ENCODE measurements at places on chromosomes 2 and 18.

DNA sequence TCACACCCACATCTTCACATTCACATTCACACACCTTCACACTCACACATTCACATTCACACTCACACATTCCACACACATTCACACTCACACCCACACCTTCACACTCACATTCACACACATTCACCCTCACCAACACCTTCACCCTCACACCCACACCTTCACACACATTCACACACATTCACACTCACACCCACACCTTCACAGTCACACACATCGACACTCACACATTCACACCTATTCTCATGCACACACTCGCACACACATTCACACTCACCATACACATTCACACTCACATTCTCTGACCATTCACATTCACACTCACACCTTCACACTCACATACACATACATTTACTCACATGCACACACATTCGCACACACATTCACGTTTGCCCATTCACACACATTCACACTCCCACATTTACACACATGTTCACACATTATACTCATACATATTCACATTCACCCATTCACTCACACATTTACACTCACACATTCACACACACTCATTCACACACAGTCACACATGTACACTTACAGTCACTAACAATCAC is 62.7 kb downstream of the BIN1 start:
- no peak overlapping the region for H3K27ac ChIP-seq
- peaks cover 9% of the 10 kb centered on the region for H3K4me1 ChIP-seq
- H3K27me3 ChIP-seq: no peaks in the 10 kb centered on the region
- no peak overlapping the region for H3K4me3 ChIP-seq

GRCh38 chr2:134777593-134777992 is 58.8 kb upstream of the TMEM163 start:
- no peaks in the 10 kb centered on the region for H3K27me3 ChIP-seq
- H3K27ac ChIP-seq: no peak overlapping the region
- H3K4me3 ChIP-seq: no peak overlapping the region
- no peaks in the 10 kb centered on the region for H3K4me1 ChIP-seq
- H3K36me3 ChIP-seq: no peaks in the 10 kb centered on the region

DNA sequence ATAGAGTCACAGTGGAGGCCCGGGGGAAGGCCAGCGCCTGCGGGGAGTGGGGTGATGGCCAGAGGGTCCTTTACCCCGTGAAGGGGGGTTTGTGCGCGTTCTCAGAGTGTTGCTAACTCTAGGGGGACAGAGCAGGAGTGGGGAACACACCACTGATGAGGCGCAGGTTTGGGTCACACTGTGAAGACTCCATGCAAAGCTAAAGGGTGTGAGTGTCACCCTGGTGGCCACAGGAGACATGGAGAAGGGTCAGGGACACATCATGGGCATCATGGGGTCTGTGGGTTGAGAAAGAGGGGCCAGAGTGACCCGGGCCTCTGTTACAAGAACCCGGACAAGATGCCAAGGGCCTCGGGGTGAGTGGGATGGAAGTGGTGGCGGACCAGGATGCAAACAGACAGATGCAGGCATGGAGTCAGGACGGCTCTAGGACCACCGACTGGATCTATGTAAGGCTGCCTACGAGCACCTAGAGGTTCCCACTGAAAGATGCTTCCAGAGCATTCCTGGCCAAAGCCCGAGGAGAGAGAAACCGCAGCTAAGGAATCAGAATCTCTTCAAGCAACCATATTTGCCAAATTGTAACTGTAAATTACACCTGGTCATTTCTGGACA is 84.3 kb downstream of the PXDN start:
- no peaks in the 10 kb centered on the region for H3K27me3 ChIP-seq
- H3K36me3 ChIP-seq: no peaks in the 10 kb centered on the region
- H3K4me1 ChIP-seq: peaks cover under 1% of the 10 kb centered on the region
- no peak overlapping the region for H3K27ac ChIP-seq
- H3K4me3 ChIP-seq: no peak overlapping the region
- DNase-seq: no peak

- no peak for DNase-seq
- peaks cover 50% of the 10 kb centered on the region for H3K4me1 ChIP-seq
- no peak overlapping the region for H3K4me3 ChIP-seq
- H3K27me3 ChIP-seq: no peaks in the 10 kb centered on the region
These were observed 42.7 kb downstream of the EPAS1 start for GRCh38 chr2:46339676-46340459.

GRCh38 chr2:190707726-190708125 is 58.8 kb downstream of the NAB1 start:
- no peaks in the 10 kb centered on the region for H3K36me3 ChIP-seq
- no peak overlapping the region for H3K27ac ChIP-seq
- no peaks in the 10 kb centered on the region for H3K4me1 ChIP-seq
- H3K27me3 ChIP-seq: no peaks in the 10 kb centered on the region
- no peak overlapping the region for H3K4me3 ChIP-seq

DNA sequence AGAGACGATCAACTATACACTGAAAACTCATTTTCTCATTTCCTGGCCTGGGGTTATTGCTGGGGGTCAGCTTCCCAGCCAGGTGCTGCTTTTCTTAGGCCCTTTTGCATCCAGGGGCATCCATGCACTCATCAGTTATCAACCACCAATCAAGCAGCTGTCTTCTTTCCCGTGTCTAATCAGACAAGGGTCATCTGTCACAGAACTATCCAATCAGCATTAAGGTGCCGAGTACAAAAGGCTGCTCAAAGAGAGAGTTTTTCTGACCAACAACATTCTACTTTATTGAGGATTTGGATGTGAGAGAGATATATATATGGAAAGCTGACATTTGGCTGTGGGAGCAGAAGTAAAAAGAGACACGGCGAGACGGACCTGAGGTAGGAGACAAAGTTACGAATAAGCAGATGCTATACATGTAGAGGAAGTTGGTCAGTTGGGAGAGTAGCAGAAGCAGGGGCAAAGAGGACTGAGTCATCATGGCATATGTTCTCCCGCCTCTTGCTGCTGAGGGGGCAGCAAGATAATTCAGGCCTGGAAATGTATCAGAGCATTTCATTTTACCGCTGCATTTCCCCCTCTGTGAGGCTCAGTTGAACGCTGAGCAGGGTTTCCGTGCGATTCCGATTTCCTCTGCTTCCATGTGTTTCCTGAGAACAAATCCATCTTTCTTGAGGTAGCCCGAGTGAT is 129.3 kb downstream of the NUP35 start:
- H3K36me3 ChIP-seq: no peaks in the 10 kb centered on the region
- H3K4me1 ChIP-seq: no peaks in the 10 kb centered on the region
- no peak overlapping the region for H3K4me3 ChIP-seq

All from tibial nerve (tissue), 4 donors.